ENCODE measurements at places on chromosomes 13 and 19. TPM values are rescaled to one million over a fixed set of nuclear protein-coding genes. Genes with fewer than 3 reads are reported as not detected.

Gene CGB1
- not detected for total RNA-seq

Gene FOXO1
- total RNA-seq = 33.7 TPM

Gene TSHZ3
- total RNA-seq = 5.9 TPM

Gene ATP4A
- total RNA-seq = not detected

Gene PLPP2
- 13.9 TPM for total RNA-seq

Gene LYPD3
- not detected for total RNA-seq

Gene FGF21
- not detected for total RNA-seq

DNA sequence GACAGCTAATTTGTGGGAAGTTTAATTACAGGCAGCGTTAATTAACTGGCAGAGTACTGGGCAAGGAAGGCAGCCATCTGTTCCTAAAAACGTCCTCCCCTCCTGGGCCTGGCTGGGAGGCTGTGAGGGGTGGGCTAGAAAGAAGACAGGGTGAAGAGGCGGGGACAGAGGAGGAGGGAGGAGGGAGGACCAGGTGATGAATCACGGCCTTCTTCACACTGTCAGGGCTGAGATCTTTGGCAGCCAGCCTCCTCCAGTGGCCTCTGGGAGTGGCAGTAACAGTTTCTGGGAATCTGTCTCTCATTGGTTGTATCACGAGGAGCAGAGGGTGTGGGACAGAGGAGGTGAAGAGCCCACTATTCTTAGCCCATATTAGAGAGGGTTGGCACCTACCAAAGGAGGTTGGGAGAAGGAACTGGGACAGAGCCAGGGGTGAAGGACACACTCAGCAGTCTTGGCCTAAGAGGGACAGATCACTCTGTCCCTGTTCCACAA, 9.6 kb upstream of the ZNRF4 start:
- DNase-seq = no peak

GRCh38 chr13:46604226-46604990, 51.4 kb downstream of the LRCH1 start:
- no peak for DNase-seq

DNA sequence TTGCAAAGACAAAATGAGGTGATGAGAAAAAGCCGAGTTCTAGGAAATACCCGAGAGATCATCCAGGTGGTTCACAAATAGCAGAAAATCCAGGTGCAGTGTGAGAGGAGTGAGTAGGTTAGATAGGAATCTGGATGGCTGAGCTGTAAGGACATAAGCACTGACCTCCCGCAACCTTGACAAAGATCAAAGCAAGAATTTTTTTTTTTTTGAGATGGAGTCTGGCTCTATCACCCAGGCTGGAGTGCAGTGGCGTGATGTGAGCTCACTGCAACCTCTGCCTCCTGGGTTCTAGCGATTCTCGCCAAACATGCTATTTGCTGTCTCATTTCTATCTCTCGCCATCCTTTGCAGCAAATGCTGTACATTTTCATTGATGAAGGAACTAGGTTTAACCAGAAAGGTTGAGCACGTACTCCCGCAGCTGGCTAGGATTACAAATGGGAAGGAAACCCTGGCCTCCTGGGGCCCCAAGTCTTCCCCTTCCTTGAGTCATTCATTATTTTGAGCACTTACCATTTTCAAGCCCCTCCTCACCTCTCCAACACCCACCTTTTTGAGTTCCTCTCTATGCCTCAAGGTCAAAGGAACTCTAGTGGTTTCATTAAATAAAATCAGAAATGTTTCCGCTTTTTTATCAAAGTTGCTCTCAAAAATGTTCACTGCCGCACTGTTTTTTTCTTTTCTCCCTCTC, 38.8 kb downstream of the NLRP12 start:
- DNase-seq = no peak

DNA sequence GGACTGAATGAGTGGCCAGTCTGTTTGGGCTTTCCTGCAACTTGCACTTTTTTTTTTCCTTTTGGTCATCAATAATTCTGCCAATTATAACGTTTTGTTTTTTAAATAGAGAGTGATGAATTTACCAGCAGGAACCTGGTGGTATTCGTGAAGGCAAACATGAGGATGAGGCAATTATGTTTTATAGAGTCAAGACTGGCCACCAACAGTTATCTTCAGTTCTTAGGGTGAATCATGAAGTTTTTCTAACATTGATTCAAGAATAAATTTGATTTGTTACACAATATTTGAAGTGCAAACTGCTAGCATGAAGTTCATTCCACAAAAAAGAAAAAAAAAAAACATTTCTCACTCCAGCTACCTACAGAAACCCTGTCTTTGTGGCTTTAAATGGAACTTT, 244.5 kb downstream of the SPRY2 start:
- DNase-seq = no peak

- DNase-seq = no peak
These were observed 5.9 kb downstream of the KLC3 start for GRCh38 chr19:45346449-45346848.

DNA sequence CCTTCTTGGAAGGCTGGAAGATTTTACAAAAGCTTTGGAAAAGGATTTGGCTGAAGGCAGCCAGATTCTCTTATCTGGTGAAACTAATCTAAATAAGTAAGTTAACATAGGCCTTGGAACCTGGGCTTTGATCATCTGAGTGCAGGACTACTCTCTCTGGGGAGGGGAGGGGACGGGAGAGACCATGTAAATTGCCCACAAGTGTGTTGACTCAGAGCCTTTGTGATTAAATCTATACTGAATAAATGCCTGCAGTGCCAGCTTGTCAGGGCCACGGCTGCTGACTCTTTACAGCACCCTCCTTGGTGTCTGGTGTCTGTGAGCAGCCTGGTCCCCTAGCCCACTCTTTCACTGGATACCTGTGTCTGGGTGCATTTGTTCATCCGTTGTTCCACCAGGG, 251.4 kb downstream of the ITGBL1 start:
- no peak for DNase-seq

- DNase-seq = no peak
These were observed 277.8 kb downstream of the FOXO1 start for GRCh38 chr13:40388617-40389016.

DNA sequence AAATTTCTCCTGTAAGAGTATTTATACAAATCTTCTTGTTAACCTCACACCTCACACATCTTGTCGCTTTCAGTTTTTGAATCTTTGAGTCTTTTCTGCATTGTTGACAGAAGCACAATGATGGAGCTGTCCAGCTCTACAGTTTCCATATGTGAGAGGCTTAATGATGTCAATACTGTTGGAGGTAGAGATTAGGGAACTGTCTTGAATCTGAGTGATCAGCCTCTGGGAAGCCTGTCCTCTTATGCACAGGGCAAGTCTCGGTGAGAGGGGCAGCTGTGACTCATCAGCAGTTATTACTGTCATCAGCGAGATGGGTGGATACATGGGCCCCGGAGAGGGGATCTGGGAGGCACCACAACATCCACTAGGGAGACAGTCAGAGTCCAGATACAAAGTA, 4.6 kb upstream of the ITGBL1 start:
- DNase-seq = no peak
